ENCODE measurements at places on chromosomes 12 and 14.

GRCh38 chr12:85804663-85805062 is 31.5 kb downstream of the RASSF9 start:
- no peak for DNase-seq

- no peak for DNase-seq
These were observed 2.8 kb upstream of the CNIH1 start for GRCh38 chr14:54443981-54444380.

- no peak for DNase-seq
These were observed 104.9 kb upstream of the SOX5 start for GRCh38 chr12:24054416-24054815.

DNA sequence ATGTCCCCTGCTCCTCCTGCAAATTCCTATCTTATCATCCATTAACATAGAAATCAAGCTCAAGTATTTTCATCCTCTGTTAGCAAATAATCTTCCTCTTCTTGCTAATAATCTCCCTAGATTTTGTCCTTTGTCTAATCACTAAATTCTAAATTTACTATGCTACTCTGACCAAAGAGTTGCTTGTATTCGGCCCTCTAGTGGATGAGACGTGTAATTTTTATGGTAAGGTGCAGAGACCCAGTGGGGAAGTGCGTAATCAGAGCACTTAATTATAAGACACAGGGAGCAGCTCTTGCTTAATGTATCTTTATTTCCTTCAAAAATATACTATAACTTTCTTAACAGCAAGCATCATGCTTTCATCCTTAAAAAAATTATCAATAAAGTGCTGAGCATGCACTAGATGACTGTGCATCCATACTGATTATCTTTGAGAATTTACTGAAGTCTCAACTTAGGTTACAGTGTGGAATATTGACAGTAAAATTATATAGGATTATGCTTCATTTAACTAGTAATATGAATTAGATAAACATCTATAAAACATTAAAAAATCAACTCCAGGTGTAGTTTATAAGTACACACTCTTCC is 212.6 kb downstream of the SLC16A7 start:
- no peak for DNase-seq

- no peak for DNase-seq
These were observed 121.7 kb upstream of the MDM1 start for GRCh38 chr12:68453876-68454275.
